ENCODE measurements at places on chromosomes 12 and 14.
A peak's percentile ranks its signal among the peaks of the same experiment; 100 is the strongest.

DNA sequence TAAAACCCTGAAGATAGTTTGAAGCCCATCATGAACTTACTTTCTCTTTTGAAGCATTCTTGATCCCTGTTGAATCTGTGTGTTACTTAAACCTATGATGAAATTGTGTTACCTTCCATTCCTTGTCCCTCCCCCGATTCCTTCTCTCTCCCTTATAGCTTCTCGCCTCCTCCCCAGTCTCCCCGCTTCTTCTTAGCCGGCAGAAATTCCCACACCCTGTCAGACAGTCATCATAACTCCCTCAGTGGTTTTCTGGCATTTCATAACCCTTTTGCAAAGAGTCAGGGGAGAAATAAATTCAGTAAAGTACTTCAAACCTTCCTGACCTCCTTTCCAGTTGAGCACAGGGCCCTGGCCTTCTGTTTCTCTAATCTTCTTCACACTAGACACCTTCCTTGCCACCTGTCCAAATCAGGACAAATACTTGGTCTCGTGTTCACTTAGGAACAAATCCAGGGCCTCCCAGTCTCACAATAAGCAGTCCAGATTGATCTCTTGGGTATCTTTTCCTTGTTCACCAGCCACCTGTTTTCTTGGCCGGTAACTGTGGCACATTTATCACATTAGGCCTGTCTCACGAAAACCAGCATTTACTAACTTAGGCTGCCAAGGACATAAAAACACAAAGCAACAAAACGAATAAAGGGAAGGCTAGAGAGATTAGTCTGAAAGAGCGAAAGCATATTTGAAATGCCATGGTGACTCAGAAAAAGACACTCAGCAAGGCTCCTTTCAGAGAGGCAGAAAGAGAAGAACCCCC, 355.9 kb downstream of the TMTC2 start:
- no peak for DNase-seq

GRCh38 chr12:42617622-42618021, 28.1 kb upstream of the PRICKLE1 start:
- no peak for DNase-seq

DNA sequence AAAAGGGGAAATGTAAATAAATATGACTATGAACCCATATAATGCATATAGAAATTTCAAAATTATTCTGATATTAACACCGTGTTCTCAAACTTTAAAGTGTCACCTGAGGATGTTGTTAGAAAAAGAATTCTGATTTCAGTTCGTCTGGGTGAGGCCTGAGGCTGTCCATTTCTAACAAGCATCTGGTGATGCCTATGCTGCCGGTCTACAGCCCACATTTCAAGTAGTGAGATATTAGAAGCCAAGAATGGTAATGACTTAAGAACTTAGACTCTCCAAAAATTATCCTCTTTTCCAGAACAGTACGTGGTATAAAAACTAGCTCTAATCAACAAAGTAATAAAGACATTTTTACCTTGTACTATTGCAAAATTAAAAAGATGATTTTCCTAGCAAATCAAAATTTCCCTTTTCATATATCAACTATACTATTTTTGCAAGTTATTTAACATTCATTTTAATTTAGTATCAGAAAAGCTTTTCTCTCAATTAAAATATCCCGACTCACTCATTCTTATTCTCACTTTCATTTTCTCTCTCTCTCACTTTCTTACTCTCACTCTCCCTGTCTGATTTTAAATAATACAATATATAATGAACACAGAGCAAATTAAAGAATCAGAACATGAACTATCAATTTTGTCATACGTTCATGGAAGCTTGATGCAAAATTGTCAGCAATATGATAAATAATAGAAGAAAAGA, 35.0 kb downstream of the PIK3C2G start:
- no peak for DNase-seq

DNA sequence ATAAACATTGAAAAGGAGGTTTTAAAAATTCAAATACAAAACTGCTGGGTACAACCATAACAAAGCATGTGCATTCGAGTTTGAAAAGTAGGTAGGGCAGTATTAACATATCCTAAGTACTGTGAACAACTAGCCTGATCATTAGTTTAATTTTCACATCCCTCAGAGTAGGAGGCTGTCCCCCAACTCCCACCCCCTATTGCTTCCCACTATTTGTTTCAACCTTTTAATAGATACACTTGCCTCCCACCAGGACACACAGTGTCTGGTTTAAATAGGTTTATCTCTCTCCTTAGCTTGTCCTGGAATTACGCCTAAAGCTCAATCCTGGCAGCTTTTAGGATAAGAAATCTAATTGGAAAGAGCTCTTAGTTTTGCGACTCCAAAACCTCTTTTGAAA, 2.1 kb downstream of the TAOK3 start:
- DNase-seq, result no peak

DNA sequence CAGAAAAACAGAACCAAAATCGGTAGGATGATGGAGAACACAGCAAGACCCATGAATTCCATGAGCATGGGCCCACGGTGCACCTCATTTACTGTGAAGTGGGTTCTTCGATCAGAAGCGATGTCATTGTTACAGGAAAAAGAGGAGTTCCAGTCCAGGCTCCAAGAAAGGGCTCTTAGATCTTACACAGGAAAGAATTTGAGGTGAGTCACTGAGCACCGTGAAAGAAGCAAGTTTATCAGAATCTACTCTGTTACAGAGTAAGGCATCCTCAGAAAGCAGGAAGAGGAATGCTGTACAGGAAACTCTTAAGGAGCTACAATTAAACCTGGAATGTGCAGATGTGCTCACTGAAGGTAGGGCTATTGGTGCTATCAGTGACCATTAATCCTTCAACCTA, 11.6 kb upstream of the CHFR start:
- DNase-seq, result no peak

- DNase-seq, result no peak
Measured at GRCh38 chr14:65566820-65567522, 154.4 kb downstream of the FUT8 start.

- no peak for DNase-seq
Measured at GRCh38 chr12:123559468-123559867, 24.9 kb upstream of the TMED2 start.

DNA sequence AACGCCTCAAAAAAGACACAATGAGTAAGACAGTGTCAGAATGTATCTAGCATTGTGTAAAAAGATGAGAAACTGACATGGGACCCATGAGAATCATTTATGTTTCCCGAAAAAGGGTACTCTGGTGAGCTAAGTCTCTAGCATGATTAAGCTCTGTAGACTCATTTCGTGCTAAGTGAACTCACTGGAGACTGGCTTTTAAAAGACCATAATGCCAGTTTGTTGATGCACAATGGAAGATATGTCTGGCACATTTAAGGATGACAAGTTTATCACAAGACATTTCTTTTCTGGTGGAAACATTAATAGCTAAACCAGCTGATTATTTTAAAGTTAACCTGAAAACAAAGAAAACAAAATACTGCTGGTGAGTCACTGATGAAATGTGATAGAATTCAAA, 233.5 kb downstream of the SLC2A13 start:
- DNase-seq, result no peak

GRCh38 chr12:778615-779014, 26.2 kb downstream of the WNK1 start:
- DNase-seq, result no peak

- no peak for DNase-seq
Measured at GRCh38 chr12:100953677-100954076, 159.1 kb downstream of the ANO4 start.

- no peak for DNase-seq
Measured at GRCh38 chr12:116539905-116540482, 19.2 kb upstream of the MAP1LC3B2 start.

DNA sequence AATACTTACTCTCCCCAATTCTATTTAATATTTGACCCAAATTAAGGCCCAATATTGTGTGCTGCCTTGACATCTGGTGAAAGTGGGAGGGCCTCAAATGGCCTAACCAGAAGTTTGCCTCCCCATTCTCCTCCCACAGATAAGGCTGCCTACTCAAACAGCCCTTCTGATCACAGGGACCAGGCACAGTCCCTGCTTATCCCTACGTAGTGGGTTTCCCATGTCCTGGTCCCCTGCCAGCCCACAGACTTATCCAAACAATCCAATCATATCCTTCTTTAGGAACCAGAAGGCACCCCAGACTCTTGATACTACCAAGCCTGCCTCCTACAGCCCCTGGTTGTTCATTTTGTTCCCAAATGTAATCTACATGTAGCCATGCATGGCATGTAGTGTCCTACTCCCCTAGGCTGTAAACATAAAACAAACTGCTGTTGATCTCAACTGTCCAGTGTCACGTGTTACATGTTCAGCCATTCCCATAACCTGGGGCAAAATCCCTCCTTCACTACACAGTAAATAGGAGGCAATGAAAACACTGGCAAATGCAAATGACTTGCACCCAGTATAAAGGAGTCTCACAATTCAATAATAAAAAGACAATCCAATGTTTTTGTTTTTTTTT, 49.3 kb downstream of the EEA1 start:
- DNase-seq, result no peak

DNA sequence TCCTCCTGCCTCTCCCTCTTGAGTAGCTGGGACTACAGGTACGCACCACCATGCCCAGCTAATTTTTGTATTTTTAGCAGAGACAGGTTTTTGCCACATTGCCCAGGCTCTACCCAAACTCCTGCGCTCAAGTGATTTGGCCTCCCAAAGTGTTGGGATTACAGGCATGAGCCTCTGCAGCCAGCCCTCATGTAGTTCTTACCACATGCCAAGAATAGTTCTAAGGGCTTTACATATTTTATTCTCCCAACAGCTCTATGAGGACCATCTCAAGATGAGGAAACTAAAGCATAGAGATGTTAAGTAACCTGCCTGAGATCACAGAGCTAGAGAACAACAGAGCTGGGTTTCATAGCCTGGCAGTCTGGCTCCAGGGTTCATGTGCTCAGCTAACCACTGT, 37.9 kb upstream of the ALDH2 start:
- no peak for DNase-seq

DNA sequence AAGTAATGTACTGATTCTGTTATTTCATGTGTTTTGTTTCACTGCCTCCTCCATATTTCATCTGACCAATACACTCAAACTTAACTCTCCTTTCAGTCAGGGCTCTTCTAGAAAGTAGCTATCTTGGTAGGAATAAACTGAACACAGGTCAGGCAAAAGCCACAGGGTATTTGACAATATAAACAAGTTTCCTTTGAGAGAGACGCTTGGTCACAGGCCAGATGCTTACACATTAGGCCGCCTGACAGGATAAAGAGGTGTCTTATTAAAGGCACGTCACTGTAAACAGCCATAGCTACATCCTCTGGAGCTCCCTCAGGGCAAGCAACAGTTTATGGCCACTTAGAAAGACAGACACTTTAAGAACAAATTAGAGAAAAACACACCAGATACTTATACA, 607.5 kb downstream of the SLC6A15 start:
- DNase-seq, result no peak

- DNase-seq, result no peak
Measured at GRCh38 chr12:6956021-6956727, 5.0 kb downstream of the PTPN6 start.

DNA sequence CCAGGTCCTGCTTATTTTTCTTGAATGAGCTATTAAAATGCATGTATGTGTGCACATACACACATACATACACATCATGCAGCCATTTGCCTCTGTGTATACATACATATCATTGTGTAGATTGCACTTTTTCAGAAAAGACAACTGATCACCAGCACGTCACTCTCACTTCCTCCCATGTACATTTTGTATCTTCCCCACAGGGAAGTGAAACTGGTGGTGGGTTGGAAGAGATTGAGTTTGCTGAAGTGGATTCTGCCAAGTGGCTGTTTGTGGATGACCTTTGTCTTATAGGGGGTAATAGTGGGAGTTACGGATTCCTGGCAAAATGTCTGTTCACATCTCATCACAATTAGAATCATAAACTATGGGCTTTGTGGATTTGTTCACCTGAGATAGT, 448.6 kb downstream of the RAD51B start:
- DNase-seq, result no peak

DNA sequence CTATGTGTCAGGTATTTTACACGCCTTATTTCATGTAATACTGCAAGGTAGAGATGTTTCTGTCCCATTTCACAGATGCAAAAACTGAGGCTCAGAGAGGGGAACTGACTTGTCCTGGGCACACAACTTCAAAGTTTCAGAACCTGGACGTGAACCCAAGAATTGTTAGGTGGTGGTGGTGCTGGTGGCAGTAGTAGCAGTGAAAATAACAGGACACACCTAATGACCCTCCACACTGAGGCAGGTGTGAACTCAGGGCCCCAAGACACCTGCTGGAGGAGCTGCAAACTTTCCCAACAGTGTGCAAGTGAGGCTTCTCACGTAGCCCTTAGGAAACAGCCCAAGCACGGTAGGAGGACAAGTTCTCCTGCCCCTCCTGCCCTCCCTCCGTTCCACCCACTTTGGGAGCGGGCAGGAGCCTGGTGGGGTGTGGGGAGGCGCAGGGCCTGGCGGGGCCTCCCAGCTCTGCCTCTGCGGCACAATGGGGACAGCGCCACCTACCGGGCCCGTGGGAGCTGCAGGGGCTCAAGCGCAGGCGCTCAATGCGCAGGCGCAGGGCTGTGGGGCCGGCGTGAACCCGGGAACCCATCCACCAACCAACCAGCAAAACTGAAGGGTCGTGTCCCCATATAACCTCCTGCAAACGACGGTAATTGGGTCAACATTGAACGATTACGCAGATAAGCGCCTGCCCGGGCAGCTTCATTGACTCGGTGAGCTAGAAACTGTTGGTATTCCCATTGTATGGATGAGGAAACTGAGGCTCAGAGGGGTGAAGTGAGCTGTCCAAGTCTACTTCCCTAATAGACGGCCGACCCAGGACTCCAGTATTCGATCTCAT, 12.0 kb upstream of the TRPV4 start:
- DNase-seq, result peak; percentile 90

DNA sequence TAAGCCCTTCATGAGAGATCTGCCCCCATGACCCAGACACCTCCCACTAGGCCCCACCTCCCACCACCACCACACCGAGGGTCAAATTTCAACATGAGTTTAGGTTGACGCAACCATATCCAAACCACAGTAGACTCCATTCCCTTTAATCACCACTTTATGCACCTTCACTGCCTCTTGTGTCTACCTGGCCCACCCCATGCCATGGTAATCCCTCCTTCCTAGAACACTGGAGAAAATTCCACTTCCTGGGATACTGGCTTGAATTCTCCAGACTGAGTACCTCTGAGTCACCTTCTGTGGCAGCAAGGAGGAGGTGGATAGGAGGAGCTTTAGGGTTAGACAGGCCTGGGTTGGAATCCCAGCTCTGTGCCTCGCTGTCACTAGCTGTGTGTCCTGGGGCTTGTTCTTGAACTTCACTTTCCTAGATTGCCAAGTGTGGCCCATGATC, 26.1 kb upstream of the CIPC start:
- DNase-seq, result no peak

DNA sequence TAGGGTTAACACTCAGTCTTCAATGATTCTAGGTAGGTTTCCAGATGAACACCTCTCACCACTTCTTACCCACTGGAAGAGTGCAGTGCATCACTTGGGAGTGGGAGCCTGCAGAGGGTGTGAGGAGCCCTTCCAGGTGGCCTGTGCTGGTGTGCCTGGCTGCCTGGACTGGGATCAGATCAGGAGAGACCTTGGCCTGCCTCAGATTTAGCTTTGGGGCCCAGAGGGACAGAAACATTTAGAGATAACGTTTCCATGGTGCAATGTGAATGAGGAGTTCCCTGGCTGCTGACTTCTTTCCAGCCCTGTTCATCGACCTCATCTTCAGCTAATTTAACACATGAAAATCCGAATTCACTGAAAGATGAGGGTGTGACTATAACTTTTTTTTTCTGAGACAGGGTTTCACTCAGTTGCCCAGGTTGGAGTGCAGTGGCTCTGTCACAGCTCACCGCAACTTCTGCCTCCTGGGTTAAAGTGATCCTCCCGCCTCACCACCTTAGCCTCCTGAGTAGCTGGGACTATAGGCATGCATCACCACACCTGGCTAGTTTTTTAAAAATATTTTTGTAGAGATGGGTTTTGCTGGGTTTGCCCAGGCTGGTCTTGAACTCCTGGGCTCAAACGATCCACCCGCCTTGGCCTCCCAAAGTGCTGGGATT, 53.6 kb downstream of the SUSD6 start:
- no peak for DNase-seq

Data from HTR-8/SVneo (cell line).